ENCODE measurements at places on chromosomes 13 and 19.

- no peak for DNase-seq
These were observed 1.6 kb upstream of the GAS6 start for GRCh38 chr13:113865427-113865826.

DNA sequence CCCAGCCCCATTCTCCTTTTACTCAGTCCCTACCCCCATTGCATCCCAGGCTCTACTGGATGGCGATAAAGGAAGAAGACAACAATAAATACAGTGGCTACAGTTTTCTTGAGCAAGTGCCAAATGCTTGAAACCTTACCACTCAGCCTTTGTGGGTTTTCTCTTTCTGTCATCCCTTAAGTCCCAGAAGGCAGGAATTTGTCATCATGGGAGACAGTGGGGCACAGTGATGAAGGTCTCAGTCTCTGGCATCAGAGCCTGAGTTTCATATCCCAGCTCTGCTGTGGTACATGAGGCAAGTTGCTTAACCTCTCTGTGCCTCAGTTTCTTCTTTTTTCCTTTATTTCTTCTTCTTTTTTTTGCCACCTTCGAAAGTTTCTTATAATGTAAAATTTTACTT lies 5.1 kb upstream of the COMP start:
- DNase-seq = no peak

- no peak for DNase-seq
These were observed 16.6 kb downstream of the ATP4B start for GRCh38 chr13:113641426-113641825.

DNA sequence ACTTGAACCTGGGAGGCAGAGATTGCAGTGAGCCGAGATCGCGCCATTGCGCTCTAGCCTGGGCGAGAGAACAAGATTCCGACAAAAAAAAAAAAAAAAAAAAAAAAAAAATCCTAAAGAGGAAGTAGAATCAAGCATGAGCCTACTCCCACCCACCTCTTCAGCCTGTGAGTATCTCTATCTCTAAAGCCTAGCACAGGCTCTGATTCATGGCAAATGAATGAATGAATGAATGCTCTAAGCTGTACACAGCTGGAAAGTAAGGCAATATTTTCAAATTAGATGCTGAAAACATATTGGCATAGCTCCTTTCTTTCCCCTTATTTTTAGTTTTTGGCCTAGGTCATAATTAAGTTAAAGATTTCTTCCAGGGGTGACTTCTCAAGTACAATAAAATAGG lies 35.7 kb upstream of the FAM216B start:
- no peak for DNase-seq

DNA sequence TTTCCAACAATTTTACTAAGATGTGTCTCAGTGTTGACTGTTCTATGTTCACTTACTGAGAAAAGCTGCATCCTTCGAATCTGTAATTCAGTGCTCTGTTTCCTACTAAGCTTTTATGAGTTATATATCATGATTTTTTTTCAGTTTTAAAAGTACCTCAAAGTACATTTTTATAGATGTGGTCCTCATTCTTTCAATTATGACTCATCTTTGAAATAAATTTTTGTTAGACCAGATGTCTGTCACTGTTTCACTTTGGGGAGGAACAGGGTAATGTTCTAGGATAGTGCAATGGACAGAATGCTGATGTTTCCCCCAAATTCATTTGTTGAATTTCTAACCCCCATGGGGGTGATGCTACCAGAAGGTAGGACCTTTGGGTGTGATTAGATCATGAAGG lies 74.8 kb downstream of the NALCN start:
- DNase-seq = no peak

GRCh38 chr13:59126474-59126873 lies 1037.3 kb downstream of the DIAPH3 start:
- DNase-seq = no peak

DNA sequence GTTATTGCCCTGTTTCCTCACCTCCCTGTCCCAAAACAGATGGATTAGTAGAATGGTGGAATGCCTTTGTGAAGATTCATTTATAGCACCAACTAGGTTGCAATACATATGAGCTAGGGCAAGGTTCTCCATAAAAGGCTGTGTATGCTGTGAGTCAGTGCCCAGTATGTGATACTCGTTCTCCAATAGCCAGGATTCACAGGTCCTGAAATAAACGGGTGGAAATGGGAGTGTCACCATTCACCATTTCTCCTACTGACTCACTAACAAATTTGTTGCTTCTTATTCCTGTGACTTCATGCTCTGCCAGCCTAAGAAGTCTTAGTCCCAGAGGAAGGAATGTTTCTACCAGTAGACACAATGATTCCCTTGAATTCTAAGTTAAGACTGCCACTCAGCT lies 1745.4 kb downstream of the SLITRK1 start:
- no peak for DNase-seq

DNA sequence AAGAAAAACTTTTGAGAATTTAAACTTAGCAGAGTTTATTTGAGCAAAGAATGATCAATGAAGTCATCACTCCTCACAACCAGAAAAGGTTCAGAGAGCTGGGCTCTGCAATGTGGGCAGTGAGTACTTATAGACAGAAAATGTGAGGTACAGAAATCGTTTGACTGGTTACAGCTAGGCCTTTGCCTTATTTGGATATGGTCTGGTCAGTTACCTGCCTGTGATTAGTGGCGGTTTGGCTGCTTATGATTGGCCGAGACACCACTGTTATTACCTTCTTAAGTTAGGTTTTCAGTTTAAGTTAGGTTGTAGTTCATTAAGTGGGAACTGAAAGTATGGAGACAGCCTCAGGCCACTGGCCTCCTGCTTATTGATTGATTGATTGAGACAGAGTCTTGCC lies 66.3 kb downstream of the DNAJC3 start:
- no peak for DNase-seq

GRCh38 chr13:75652726-75653125 lies 16.6 kb downstream of the LMO7 start:
- DNase-seq = no peak

GRCh38 chr13:42574435-42575311 lies 721 bp downstream of the TNFSF11 start:
- DNase-seq = peak; percentile 26

DNA sequence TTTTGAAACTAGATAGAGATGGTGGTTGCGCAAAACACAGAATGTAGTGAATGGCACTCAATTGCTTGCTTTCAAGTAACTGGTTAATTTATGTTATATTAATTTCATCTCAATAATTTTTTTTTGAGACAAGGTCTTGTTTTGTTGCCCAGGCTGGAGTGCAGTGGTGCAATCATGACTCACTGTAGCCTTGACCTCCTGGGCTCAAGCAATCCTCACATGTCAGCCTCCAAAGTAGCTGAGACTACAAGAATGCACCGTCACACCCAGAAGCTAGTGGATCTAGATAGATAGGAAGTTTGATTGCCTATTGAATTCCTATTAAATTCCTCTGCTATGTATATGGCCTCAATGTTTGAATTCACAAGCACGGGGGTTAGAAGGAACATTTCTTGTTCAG lies 26.4 kb upstream of the ADGRE2 start:
- DNase-seq = no peak

DNA sequence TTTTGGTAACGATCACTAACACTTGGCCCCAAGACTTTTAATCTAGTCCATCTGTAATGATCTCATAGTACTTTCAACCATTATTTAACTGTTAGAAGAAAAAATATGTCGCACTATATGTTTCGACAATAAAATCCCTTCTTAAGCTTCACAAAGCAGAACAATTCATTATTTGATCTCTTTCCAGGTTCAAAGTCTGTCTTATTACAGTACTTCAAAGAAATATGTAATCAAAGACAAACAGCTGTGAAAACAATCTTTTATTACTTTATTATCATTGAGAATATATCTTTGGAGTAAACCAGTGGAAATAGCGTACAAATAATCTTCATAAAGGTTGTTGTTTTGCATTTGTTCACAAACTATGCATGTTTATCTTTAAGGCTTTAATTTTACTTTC lies 93.5 kb downstream of the DACH1 start:
- DNase-seq = no peak

- no peak for DNase-seq
These were observed 598.6 kb upstream of the PCDH20 start for GRCh38 chr13:62014299-62014698.

DNA sequence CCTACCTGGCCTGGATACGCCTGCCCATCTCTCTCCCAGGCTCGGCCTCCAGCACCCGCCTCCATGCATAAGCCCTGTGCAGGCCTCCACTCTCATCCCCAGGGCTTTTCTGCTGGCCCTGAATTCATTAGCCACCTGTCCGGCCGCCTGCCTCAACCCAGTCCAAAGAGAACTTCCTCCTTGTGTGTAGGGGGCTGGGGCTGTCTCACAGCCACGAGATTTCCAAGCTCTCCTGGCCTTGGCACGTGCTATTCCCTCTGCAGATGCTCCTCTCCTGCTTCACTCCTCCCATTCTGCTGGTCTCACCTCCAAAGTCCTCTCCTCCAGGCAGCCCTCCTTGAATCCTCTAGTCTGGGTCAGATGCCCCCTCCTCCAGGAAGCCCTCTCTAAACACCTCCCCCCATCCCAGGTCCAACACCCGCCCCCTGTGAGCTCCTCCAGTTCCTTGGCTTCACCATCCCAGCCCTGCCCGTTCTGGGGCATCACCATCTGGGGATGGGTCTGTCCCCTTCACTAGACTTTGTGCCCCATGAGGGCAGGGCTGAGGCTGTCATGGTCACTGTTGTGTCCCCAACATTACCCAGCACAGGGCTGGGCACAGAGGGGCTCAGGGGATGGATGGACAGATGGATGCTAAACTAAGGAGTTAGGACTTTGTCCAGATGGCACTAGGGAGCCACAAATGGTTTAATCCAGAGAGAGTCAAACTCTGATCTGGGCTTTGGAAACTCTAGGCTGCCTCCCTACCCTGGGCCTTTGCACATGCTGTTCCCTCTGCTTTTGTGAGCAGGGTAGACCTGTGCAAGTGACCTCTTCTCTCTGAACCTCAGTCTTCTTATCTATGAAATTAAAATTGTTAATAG lies 14.8 kb downstream of the MEIS3 start:
- DNase-seq = no peak

DNA sequence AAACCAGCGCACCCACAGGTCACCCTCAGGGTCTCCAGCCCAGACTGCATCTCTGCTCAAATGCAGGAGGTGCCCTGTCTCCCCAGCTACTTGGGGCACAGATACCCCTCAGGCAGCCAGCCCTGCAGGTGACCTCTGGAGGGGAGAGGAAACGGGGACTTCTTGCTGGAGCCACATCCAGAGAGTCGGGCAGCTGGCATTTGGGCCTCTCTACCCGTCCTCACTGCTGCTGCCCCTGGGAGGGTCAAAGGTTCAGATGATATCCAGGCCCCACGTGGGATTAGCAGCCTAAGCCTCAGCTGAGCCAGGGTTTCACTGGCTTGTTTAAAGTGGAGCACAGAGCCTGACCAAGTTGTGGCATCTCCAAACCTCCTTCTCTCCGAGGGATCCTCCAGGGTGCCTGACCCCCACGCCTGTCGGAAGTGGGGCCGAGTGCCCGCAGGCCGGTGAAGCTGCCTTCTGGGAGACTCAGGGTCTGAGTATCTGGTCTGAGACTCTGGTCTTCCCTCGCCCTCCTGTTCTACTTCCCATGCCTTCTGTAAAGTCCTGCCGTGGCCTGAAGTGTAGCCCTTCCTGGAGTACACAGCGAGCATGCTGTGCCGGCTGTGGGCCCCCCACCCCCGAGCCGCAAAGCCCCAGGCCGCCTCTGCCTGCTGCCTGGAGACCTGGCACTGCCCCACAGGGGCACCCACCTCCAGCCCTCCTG lies 2.1 kb downstream of the RASA3 start:
- DNase-seq = no peak

GRCh38 chr13:110838867-110839538 lies 75.9 kb downstream of the ANKRD10 start:
- DNase-seq = no peak

- DNase-seq = no peak
These were observed 6.3 kb downstream of the PNKP start for GRCh38 chr19:49861107-49861506.

DNA sequence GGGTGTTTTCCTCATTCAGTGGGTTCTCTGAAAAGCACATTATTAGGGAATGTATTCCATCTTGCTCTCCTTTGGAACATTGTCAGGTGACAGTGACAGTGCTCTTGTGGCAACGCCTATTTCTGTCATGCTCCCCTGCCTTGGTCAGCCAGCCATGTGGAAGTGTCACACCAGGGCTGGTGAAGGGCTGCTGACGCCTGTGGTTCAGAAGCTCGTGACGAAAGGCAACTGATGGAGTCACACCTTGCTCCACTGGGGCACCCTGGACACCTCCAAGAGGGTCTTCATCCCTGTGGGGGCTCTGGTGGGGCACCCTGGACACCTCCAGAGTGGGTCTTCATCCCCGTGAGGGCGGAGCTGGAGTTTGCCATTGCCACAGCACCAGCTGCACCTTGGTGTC lies 68.9 kb upstream of the GPR183 start:
- DNase-seq = no peak

DNA sequence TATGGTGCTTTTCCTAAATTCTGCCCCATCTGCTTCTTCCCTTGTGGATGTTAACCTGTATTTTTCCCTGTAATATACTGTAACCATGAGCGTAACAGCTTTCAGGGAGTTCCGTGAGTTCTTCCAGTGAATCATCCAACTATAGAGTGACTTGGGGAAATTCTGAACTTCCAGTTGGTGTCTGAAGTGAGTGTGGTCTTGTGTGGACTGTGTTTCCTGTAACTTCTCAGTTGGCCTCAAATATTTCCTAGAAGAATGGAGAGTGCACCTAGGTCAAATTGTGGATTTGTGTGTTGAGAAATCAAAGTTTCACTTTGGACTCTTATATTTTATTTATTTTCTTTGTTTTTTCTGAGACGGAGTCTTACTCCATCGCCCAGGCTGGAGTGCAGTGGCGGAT lies 11.0 kb upstream of the ZNF766 start:
- DNase-seq = no peak

DNA sequence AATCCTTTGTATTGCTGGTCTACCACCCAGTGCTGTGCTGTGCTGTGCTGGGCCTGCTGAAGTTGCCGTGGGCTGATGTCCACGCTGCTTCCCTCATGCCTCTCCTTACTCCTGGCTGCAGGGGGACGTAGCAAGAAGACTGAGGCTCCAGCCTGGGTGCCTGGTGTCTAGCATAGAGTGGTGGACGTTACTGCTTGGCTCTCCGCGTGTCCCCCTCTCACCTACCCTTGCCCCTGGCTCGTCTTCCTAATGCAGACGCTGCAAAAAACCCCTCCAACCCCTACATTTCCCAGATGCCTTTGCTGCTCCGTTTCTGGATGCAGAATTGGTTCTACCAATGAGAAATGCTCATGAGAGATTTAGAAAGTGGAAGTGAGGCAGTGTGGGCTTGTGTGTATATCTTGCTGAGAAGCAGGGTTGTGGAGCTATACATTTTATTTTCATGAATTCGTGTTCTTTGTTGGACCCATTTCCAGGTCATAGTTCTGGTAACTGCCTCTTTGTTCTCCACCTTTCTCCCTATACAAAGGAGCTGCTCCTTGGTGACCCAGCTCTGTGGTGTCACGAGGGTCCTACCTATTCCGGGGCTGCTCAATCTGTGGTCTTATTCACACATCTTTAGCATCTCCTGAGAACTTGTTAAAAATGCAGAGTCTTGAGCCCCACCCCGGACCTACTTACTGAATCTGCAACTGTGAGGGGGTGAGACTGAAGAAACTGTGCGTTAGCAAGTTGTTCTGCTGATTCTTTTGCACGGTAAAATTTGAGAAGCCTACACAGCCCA lies 7.9 kb upstream of the DENND1C start:
- no peak for DNase-seq

Data from stimulated activated CD8-positive, alpha-beta memory T cell treated with anti-CD3 and anti-CD28 coated beads, Interleukin-4, amount 100 ng/mL, for 1 hour (primary cell).